CD4-positive, alpha-beta T cell treated with Interleukin-6 for 4 hours (primary cell): ENCODE measurements at places on chromosomes 3 and 15.

DNA sequence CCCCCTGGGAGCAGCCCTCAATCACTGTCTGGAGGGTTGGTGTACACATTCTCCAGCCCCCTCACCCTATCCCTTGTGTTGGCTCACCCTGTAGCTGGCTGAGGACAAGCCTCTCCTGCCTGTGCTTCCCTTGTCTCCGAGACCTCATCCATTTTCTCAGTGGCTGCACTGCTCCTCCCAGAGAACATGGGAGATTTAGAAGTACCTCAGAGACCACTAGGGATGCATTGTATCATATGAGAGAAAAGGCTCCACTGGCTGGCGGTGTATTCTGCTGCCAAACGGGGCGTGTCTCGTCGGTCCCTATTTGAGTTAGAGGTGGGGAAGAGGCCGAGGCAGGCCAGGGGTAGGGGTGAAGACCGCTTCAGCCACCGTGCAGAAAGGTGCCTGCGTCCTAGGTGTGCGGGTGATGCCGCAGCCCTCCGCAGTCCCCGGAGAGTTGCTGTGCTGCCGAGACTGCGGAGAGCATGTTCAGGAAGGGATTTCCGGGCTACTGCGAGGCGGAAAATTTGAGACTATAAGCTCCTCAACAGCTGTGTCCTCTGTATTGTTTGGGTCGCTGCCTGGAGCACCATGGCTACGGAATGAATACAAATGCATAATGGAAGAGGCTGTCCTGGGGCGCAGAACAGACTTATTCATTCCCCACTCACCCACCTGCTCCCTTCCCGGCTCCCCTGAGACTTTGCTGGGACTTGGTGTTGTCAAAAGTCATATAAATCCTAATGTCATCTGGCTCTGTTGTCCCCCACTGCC is 43.8 kb downstream of the SPSB4 start:
- DNase-seq: no peak

DNA sequence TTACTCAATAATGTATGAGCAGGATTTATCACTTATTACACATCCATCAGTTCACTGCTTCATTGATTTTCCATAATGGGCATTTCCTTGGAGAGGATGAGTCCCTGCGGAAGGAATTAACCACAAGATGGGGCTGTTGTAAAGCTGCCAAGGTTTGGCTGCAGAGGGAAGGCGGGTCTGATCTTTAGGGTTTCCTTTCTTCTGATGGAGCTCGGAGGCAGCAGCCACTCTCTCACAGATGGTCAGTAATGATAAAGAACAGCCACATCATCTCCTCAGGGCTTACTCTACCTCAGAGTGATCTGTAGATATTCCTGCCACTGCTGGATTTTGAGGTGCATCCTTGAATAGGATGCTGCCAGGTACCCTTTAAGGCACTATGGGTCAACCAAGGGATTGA is 115.2 kb downstream of the USP13 start:
- no peak for DNase-seq

GRCh38 chr3:156675830-156676767 is 1.7 kb downstream of the TIPARP start:
- peak; percentile 59 for DNase-seq

DNA sequence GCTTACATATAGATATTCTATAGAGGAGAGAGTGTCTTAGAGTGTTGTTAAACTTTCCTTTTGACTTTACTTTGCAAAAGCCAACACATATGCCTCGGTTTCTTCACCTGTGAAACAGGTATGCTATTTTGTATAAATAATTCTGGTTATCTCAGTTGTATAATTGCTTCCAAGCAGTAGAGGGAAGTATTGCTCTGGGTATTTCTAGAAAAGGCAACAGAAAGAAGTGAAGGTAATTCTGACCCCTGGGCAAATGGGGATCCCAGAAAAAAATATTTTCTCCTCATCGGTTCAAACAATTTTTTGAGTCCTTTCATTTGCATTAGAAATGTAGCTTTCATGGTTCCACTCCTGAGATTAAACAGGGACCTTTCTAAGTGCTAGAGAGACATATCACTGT is 216.5 kb upstream of the SEMA6D start:
- no peak for DNase-seq

DNA sequence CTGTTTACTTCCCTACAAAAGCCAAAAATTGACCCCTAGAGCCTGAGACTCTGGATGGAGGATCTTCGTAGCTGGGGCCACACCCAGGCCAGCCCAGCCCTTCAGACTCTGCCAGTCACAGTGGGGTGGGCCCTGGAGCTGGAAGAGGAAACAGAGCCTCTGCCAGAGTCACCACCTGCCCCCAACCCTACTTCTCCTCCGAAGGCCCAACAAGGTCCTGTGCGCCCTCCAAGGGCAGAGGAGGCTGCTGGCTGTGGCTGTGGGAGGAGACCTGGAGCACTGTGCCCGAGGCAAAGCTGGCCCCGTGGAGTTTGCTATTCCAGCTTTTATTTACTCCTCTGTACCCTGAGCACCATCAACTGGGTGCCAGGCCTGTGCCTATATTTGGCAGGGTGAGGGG is 19.0 kb downstream of the CISH start:
- no peak for DNase-seq

GRCh38 chr3:174440253-174440701 is 418.9 kb upstream of the NAALADL2 start:
- no peak for DNase-seq

- DNase-seq: no peak
Measured at GRCh38 chr15:76164602-76165001, 104.8 kb downstream of the TMEM266 start.

- DNase-seq: peak; percentile 74
Measured at GRCh38 chr3:101849714-101850245, 466 bp downstream of the NFKBIZ start.

GRCh38 chr3:103048068-103048722 is 613.4 kb downstream of the ZPLD1 start:
- no peak for DNase-seq

DNA sequence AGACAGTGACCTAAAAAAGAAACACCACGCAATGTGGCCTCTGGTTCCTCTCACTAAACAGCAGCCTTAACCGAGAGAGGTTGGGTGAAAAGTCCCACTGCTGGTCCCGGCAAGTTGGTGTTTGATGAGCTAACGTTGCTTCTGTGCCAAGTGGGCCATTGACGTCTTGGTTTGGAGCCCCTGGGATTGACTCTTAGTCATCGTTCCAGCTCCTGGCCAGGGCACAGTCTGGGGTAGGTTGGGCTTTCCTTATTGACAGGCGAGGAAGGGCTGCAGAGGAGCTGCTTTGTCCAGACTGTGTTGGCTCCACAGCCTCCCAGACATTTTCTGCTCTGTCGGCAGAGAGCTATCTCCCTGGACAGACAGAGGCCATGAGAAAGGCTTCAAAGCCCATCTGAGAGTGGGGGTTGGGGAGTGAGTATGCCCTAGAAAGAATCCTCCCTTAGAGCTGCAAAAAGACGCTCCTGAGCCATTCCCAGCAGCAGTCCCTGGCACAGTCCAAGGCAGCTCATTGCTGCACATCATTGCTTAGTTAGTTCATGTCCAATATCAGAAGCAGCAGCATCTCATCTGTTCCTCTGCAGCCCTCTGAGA is 28.6 kb upstream of the C3orf80 start:
- DNase-seq: no peak

GRCh38 chr3:66140106-66140505 is 80.7 kb upstream of the SLC25A26 start:
- no peak for DNase-seq

DNA sequence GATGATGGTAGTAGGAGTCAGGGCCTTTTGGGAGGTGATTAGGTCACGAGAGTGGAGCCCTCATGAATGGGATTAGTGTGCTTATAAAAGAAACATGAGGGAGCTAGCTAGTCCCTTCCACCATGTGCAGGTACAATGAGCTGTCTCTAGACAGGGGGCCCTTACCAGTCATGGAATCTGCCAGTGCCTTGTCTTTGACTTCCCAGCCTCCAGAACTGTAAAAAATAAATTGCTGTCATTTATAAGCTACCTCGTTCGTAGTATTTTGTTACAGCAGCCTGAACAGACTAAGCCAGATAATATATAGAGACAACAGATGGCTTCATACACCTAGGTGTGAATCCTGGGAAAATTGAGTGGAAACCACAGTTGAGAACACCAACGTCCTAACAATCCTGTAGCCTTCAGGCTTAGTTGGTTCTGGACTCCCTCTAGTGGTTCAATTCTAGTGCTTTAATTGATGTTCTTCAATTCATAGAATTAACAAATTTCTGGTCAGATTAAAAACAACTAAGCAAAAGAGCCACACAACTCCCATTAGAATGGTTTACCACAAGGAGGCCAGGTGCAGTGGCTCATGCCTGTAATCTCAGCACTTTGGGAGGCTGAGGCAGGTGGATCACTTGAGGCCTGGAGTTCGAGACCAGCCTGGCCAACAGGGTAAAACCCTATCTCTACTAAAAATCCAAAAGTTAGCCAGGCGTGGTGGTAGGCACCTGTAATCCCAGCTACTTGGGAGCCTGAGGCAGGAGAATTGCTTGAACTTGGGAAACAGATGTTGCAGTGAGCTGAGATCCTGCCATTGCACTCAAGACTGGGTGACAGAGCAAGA is 21.3 kb upstream of the GATM start:
- DNase-seq: no peak

- no peak for DNase-seq
Measured at GRCh38 chr3:29701326-29701983, 420.6 kb downstream of the RBMS3 start.

- DNase-seq: no peak
Measured at GRCh38 chr15:42282344-42282743, 9.1 kb upstream of the TMEM87A start.

DNA sequence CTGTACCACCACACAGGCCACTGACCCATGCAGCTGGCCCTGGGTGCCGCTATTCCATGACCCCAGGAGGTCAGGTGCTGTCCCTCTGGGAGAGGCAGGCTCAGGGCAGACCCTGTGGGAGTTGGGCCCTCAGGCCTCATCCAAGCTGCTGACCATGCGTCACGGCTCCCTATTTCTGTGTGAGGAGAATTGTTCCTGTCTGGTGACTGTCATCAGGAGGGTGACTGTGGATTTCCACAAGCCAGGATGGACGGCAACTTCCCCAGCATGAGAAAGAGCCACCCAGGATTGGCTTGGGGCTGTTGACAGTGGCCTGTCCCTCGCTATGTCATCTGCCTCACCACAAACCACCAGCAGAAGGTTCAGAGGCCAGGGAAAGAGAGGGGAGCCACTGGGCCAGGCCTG is 41.4 kb downstream of the ZDHHC19 start:
- DNase-seq: no peak

DNA sequence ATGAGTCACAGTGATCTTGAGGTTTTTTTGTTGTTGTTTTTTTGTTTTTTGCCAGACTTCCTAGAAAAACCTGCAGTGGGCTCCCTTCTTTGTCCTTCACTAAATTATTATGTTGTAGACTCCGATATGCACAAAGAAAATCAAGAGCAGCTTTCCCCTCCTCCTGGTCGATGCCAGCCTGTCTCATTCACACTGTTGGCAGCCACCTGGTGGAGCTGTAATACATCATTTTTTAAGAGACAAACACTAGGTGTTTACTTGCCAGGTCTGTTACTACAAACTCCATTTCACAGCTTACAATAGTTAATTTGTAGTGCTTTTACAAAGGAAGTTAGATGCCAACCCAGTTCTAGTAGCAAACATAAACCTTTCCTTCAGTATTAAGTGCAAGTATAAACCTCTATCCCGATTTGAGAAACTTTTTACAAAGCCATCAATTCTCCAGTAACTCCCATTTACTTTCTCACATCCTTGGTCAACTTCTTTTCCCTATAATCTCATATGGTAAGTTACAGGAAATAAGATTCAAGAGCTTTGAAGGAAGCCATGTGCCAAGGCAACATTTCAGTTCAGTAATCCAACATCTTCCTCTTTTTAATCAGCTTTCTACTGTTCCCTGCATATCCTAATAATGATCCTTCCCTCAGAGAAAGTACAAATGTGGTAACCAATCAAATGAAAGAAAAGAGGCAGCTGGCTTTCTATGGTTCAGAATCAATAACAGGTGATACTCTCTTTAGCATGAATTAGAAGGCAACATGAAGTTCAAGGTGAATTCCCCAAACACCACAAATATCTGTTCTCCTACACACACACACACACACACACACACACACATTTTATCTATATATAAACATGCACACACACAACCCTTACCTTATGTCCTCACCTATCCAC is 14.0 kb downstream of the AAGAB start:
- DNase-seq: peak; percentile 50

- no peak for DNase-seq
Measured at GRCh38 chr3:46065750-46066256, 38.5 kb upstream of the XCR1 start.

GRCh38 chr3:11900824-11901223 is 54.1 kb upstream of the TAMM41 start:
- DNase-seq: no peak

DNA sequence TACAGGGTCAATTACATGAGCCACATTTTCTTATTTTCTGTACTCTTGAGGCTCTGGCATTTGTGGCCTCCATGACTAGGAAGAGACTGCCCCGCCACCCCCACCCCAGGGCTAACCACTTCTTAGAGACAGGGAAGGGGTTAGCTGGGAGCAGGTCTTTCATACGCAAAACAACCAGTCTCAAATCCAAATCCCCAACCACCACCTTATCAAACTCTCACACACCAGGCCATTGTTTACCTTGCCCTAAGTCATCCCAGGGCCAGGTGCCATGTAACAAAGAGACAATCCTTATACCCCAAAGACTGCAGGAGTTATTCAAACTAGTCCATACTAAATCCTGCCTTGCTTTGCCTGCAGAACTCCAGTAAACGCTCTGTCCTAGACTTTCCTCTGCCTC is 77.8 kb downstream of the B3GNT5 start:
- no peak for DNase-seq

- DNase-seq: peak; percentile 90
Measured at GRCh38 chr15:82680200-82681102, 29.2 kb downstream of the AP3B2 start.

DNA sequence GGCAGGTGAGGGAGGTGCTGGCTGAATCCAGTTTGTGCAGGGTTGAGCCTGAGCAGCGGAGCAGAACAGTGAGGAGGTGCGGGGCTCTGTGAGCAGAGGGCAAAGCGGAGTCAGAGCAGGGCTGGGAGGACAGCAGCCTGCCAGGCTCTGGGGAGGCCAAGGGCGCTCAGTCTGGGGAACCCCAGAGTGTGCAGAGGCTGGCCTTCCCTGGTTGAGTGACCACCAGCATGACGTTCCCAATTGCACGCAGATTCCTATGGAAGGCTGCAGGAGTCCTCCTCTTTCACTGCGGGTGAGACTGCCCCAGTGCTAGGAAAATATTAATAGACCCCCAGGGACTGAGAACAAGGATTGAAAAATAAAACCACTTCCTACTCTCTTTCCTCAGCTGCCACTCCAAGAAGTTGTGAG is 13.2 kb downstream of the MRAS start:
- no peak for DNase-seq
